ENCODE measurements at places on chromosomes 11 and 22.

DNA sequence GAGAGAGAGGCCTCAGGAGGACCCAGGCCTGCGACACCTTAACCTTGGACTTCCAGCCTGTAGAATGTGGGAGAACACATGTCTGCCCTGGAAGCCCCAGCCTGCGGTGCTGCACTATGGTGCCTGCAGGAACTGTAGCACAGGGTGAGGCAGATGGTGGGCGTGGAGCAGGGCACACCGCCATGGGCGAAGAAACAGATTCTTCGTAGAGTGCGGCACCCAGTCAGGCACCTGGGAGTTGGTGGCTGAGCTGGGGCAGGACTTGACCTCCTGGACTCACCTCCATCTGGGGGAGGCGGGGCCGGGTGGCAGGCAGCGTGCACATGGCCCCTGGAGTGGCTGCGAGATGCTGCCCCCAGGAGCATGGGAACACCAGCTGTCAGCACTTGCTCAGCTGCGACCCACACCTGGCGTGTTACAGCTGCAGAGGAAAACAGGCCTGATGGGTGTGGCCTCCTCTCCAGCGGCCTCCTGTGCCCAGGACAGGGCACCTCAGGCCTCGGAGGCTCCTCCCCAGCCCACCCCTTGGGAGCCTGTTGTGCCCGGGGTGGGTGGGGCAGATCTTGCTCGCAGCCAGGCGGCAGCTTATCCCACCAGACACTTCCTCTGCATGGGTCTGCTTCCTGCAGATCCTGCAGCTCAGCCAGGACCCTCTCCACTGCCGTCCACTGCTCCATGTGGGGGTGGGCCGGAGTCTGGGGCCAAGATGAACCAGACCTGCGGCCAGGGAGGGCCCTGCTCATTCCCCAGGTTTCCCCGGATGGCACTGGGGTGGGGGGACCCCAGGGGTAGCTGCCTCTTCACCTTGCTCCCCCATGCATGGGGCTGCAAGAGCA lies 80.4 kb downstream of the MYEOV start:
- no peak for DNase-seq

DNA sequence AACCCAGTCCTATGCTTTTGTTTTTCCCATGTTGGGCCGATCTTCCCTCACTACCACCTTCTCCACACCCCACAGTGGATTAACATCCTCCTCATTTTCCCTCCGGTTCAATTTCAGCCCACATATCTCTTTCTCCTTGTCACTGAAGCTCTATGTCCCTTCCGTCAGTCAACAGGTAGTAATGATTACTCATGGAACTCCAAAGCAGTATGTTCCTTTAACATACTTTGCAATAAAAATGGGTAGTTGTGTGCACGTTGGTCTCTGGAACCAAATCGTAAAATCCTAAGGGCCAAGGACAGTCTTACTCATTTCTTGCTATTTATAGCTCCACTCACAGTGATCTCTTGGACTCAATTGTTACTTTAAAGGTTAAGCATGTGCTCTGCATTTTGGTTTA lies 20.2 kb downstream of the AMOTL1 start:
- no peak for DNase-seq

DNA sequence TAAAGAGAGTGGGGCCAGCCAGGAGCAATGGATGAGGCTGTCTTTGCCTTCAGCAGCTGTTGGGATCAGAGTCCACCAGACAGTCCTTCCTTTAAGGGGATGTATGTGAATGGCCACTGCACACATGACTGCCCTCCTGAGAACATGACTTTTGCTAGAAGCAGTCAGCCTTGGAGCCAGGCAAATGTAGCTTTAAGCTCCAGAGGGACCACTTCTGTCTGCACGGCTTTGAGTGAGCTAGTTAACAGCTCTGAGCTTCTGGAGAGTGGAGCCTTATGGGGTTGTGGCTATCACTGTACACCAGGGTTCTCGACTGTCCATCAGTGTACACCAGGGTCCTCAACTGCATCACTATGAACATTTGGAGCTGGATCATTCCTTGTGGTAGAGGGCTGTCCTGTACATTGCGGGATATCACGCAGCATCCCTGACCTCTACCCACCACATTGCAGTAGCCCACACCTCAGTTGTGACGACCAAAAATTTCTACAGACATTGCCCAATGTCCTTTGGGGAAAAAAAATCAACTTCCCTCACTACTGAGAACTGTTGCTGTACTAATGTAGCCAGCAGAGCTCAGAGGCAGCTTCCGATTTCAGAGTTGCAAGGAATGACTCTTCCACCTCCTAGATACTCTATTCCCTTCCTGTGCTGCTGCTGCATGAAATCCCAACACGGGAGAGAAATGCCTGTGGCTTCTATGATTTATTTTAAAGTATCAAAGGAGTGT lies 169.4 kb downstream of the MYO18B start:
- DNase-seq: no peak

- no peak for DNase-seq
Measured at GRCh38 chr11:43504316-43504950, 145.7 kb downstream of the TTC17 start.

GRCh38 chr22:32535531-32536190 lies 61.0 kb downstream of the FBXO7 start:
- no peak for DNase-seq

DNA sequence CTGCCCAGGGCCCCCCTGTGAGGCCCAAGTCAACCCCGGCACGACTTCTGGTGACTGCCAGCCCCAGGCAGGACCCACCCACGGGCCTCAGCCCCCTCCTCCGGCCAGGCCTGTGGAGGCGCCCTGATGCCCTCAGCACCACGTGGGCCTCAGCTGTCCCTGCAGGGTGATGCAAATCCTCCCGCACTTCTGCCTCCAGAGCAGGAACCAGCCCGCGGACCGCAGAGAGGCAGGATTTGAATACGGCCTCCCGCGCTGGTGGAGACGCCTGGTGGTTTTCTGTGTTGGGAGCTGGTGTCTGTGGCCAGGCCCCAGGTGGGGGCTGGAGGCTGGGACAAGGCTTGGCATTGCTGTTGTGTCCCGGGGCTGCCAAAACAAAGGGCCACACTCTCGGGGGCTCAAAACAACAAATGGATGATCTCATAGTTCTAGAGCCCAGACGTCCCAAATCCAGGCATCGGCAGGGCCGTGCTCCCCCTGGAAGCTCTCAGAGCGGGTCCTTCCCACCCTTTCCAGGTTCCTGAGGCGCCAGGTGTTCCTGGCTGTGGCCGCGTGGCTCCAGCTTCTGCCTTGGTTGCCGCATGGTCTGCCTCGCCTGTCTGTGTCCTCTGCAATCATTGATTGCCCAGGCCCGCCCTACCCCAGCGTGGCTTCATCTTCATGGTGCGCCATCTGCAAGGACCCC lies 19.4 kb downstream of the TRPM5 start:
- no peak for DNase-seq

DNA sequence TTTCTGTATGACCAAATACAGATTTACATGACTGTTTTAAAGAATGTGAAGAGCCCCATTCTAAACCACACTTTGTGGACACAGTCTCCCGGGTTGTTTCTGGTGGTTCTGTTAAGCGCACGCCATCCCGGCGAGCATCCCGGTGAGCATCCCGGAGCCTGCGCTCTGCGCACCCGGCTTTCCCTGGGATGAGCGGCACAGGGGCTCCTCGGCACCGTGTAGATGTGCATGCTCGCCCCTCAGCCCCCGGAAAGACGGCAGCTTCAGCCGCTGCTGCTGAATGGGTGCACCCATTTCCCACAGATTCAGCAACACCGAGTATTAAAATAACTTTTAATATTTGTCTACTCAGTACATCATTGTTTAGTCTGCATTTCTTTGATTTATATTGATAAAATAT lies 36.0 kb downstream of the GLB1L2 start:
- DNase-seq: no peak

GRCh38 chr22:28369854-28370253 lies 309.8 kb downstream of the TTC28 start:
- DNase-seq: no peak

GRCh38 chr11:33059331-33060007 lies 20.1 kb downstream of the TCP11L1 start:
- no peak for DNase-seq

DNA sequence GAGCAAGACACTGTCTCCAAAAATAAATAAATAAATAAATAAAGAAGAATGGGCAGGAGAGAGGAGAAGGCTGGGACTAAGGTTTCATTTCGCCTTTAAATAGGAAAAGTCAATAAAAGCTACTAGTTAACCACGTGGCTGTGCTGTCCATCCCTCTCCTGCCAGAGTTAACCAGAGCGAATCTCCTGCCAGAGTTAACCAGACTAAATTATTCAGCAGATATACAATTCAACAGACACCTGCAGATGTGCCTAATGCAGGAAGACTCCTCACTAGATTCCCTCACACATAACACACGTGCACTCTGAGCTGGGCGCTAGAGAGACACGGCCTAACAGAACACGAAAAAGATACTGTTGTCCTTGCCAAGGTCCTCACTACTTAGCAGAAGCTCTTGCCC lies 156.1 kb downstream of the IGLL1 start:
- DNase-seq: no peak

- no peak for DNase-seq
Measured at GRCh38 chr11:82682003-82682751, 51.5 kb downstream of the FAM181B start.

DNA sequence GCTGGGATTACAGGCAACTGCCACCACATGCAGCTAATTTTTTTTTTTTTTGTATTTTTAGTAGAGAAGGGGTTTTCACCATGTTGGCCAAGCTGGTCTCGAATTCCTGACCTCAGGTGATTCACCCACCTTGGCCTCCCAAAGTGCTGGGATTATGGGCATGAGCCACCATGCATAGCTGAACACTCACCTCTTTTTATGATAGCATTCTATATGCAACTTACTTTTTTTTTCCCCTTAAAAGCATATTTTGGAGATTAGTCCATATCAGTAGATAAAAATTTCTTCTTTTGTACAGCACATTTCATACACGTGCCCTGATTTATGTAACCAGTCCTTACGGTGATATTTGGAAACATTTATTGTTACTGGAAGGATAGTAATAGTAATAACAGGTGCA lies 14.6 kb downstream of the GTPBP1 start:
- DNase-seq: no peak

- no peak for DNase-seq
Measured at GRCh38 chr11:21501245-21501644, 691.6 kb upstream of the ANO5 start.

- DNase-seq: no peak
Measured at GRCh38 chr22:39142088-39142680, 10.3 kb downstream of the CBX7 start.

All from cortex of kidney (tissue), 1 donor.